NCI-H510A treated with DMSO at 0.1 percent for 48 hours (cell line): ENCODE measurements at places on chromosomes 4 and X.

GRCh38 chr4:2141762-2142451, 82.8 kb downstream of the NAT8L start:
- no peak for DNase-seq

DNA sequence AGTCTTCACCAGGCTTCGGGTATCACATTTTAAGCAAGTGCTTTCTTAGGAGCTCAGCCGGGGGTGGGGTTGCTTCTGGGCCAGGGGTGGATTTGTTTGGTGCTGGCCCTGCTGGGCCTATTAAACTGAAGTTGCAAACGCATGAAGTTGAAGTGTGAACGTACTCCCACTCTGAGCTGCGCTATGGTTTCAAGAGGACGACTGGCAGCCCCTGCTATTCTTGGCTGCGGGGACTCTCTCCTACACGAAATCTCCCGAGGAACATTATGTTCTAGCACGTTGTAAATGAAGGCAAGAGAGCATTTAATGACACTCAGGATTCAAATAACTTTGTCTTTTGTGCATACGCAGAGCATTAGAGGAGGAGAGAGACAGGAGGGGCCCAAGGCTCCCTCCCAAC, 401.3 kb upstream of the BOD1L1 start:
- DNase-seq, result no peak

DNA sequence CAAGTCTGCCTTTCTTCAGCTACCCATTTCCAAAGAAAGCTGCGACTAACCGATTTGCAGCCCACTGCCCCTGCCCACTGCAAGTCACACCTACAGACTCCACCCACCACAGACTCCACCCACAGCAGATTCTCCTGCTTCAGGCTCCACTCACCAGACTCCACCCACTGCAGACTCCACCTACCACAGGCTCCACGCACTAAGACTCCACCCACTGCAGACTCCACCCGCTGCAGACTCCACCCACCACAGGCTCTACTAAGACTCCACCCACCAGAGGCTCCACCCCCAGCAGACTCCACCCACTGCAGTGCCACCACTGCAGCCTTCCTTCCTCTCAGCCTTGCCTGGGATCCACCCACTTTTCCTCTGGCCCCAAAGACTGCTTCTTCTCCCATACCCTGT, 41.3 kb downstream of the ABLIM2 start:
- no peak for DNase-seq

DNA sequence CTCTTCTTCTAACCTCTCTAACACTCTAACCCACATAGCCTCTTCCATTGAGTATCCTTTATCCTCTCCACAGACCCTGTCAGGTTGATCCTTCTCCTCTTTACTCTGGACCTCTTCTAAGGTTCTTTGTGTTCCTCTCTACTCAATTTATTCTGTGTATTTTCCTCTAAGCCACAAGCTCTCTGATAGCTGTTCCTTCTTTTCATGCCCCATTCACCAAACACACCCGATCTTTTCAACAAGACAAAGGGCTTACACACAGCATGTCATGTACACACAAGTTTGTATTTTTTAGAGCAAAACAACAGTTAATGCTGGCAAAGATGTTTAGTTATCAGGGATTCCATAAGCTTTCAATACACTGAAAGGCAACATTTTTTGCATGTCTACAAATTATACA, 1.9 kb downstream of the SPIN2B start:
- no peak for DNase-seq
